Activated CD4-positive, alpha-beta memory T cell treated with anti-CD3 and anti-CD28 coated beads for 36 hours (primary cell): ENCODE measurements at places on chromosomes 12 and 14.

DNA sequence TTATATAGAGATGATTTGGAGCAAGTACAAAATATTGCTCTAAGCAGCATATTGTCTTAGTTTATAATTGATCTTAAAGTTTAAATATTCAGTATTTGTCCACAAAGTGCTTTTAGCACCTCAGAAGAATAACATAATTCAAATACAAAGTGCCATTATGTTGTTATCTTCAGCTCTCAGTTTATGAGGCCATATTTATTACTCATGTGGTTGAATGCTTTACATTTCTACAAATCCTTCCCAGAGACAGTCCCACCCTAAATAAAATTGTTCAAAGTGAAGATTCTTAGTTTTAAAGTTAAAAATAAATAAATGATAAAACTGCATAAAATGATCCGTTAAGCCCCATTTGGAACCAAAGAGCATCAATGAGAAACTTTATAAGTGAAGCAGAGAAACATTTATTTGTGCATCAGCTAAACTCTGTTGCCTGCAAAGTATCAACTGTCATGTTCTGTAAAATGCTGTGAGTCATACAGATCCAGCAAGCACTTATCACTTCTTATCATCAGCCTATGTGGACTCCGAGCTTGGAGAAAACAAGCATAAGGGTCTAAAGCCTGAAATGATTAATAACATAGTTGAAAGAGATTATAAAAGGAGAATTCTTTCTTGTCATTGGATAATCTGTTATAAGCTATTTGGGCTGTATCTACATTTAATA is 218.9 kb downstream of the ADAMTS20 start:
- no peak for DNase-seq

GRCh38 chr12:123877968-123878367 is 94.7 kb downstream of the CCDC92 start:
- DNase-seq = no peak

- DNase-seq = no peak
These were observed 5.4 kb downstream of the KIF26A start for GRCh38 chr14:104143521-104144452.

DNA sequence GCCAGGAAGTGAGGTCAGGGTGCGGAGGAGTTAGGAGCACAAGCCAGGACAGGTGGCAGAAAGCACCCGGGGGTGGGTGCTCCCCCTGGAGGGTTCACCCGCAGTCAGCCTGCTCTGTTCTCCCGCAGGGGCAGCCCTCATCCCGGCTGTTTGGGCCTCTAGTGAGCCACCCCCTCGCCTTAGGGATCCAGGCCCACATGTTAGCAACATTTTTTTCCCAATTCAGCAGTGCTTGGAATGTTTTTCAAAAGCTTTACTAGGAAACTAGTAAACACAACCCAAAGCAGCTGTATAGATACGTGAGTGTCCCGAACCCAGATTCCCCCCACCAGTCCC is 28.5 kb upstream of the NXPH4 start:
- no peak for DNase-seq

DNA sequence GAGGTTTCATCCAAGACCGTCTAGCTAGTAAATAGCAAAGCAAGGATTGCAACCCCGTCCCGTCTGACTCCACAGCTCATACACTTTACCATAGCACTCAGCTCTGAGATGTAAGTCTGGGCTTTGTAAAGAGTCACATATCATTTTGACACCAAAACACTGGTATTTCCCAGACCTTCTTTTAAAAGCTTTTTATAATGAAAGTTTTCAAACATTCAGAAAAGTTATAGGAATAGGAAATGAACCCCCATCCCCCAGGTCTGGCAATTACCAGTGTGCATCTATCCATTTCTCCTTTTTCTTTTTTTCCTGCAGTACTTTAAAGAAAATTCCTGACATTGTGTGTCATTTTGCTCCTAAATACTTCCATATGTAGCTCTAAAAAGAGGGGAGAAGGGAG is 183.6 kb upstream of the CCND2 start:
- DNase-seq = no peak

GRCh38 chr12:103012884-103013283 is 55.4 kb downstream of the ASCL1 start:
- DNase-seq = no peak

DNA sequence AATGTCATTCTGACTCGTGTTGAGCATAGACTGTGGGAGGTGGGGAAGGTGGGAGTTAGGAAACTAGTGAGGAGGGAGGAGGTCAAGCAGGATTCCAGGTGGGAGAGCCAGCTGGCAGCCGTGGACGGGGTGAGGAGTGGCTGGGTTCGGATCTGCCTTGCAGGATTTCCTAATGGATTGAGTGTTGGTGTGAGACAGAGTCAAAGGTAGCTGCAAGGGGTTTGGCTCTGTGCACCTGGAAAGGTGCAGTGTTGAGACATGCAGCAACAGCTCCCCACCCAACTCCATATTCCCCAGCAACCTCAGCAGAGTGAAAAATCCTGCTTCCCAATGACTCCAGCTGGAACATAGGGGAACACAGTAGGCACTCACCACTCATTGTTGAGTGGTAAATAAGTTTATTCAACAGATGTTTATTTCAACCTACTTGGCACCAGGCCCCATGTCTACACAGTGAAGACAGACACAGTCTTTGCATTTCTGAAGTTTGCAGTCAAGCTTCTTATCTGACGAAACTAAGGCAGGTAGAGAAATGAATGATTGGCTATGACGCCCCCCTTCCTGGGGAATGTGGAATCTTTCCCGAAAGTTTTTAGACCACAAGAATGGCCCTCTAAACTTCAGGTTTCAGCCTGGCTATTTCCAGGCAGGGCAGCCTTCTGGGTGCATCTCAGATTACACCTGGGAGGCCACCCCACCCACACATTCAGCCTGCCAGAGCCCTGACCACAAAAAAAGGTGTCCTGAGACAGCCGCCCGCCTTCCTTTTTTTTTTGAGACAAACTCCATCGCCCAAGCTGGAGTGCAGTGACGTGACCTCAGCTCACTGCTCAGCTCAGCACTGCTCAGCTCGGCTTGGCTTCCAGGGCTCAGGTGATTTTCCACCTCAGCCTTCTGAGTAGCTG is 37.9 kb upstream of the PLEKHG6 start:
- DNase-seq = peak; percentile 55

DNA sequence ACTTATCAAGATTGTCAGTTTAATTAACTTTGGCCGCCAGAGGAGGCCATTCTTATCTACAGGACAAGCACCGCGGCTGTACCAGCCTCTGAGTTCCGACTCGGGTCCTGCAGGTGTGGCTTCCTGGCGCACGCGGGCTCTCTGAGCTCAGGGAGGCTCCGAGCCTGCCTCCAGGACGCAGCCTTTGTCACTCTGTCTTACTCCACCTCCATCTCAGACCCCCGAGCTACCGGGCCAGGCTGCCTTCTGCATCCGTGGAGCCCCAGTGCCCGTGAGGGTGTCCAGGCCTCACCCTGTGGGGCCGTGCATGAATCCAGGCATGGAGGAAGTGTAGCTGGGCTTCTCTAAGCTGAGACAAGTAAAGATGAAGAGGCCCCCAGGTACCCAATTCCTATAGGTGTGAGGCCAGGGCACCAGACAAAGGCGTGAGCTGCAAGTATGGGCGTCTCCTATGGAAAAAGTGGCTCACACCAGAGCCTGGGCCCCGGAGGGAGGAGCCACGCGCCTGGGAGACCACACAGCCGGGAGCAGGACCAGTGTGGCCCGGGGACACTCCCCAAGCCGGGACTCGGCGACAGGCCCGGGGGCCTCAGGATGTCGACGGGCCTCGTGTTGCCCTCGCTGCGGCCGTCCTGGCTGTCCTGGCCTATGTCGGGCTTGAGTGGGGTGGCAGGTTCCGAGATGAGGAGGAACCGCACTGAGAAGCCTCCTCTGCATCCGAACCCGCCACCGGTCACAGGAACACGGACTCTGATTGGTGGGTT is 42.8 kb downstream of the NOC4L start:
- no peak for DNase-seq

- no peak for DNase-seq
These were observed 6.6 kb upstream of the ABCD4 start for GRCh38 chr14:74309125-74310022.

GRCh38 chr14:104103061-104103445 is 17.6 kb downstream of the ASPG start:
- DNase-seq = no peak

GRCh38 chr12:20415028-20415427 is 46.7 kb downstream of the PDE3A start:
- no peak for DNase-seq

DNA sequence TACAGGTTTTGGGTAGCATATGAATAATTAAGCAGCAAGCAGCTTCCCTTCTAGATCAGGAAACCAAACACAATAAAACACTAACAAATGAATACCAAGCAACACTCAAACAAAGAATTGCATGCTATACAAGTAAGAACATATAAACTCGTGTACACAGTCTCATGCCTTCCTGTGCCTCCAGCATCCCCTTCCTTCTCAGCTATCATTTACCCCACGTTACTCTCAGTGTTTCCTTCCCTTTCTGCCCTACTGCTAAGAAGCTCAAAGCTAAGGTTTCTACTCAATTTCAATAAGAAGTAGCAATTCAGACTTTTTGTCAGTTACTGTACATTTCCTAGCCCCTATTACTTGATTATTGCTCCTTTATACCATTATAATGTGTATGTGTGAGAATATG is 81.0 kb downstream of the DUSP16 start:
- peak; percentile 56 for DNase-seq

DNA sequence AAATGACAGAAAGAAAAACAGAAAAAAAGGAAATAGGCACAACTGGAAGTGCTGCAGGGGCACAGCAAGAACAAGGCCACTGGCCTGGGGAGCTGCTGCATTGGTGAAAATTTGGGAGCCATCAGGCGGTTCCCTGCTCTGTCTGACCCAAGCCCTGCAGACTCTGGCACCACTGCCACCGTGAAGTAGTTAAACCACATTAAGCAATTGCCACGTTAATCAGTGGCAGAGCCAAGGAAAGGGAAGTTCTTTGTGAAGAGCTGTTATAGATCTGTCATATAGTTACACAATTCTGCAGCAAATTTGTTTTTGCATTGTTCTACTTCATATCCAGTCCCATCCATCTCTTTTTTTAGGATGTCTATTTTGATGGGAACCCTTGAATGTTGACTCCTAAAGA is 915.3 kb downstream of the FSCB start:
- no peak for DNase-seq

- no peak for DNase-seq
These were observed 23.2 kb upstream of the BDKRB2 start for GRCh38 chr14:96181186-96182056.

DNA sequence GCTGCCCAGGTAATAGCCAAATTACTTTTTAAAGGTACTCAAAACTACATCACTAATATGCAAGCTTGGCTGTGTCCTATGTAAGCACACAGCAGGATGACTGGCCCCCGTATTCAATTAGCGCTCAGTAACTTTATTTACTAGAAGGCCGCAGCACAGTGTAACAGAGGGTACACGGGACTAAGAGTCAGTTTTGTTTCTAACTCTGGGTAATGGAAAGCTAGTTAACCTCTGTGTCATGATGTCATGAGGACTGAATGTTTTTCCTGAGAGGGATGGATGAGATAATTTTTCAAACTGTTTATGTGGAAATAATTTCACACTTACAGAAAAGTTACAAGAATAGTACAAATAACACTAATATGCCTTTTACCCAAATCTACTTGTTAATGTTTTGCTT is 27.1 kb downstream of the GALNT4 start:
- DNase-seq = no peak

DNA sequence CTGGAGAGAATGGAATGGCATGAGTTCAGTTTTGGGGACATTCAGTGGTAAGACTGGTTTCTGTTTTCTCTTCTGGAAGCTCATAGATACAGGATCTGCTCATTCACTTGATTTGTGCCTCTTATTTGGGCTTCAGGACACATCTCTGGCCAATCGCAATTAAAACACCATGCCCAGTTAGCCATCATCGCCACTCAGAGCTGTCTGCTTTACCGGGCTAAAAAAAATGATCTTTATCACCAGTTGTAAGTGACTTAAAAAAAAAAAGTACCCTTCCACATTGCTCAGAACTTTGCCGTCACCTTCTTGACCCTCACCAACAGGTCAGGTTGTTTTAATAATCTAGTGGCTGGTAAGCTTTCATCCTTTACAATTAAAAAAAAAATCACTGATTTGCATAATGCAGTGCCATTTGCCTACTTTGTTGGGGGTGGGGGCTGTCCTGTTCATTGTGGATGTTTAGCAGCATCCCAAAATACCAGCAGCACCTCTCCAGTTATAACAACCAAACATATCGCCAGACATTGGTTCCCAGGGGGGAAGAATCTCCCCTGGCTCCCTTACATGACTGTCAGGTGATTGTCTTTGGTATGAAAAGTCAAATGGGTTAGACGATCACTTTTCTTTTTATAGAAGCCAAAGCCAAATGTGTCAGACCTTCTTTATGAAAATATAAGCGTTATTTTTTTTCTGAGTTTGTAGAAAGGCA is 150.1 kb downstream of the PRKCH start:
- no peak for DNase-seq

- peak; percentile 51 for DNase-seq
These were observed 1.4 kb downstream of the DENND5B start for GRCh38 chr12:31589598-31589903.

DNA sequence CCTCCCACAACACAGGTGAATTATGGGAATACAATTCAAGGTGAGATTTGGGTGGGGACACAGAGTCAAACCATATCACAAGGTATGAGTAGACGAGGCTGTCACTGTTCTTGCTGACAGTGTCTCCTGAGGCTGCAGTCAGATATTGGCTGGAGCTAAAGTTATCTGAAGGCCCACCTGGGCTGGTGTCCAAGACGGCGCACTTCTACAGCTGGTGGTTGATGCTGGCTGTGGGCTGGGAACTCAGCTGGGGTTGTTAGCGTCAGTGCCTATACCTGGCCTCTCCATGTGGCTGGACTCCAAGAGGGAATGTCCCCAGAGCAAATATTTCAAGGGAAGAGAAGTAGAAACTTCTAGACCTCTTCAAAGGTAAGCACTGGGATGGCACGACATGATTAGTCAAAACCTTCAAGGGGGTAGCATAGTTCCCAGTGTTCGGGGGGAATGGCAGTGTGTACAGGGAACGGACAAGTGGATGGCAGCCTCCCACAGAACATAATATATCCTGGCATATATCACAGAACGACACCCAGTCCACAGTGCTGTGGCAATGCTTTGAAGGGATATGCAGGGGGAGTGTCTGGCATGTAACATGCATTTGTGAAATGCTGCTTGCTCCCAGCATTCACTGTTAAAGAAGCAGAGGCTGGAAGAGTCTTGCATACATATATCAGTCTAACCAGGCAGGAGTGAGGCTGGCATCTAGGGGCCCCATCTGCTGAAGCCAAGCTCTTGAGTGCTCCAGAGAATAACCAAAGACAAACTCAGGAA is 126.7 kb upstream of the RFLNA start:
- no peak for DNase-seq

DNA sequence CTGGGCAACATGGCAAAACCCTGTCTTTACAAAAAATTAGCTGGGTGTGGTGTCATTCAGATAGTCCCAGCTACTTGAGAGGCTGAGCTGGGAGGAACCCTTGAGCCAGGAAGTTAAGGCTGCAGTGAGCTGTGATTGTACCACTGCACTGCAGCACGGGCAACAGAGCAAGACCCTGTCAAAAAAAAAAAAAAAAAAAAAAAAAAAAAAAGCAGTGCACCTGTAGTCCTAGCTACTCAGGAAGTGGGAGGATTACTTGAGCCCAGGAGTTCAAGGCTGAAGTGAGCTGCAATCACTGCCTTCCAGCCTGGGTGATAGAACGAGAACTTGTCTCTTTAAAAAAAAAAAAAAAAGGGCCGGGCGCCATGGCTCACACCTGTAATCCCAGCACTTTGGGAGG is 5.6 kb downstream of the REM2 start:
- DNase-seq = peak; percentile 34
